Adipocyte (in vitro differentiated cells): ENCODE measurements at places on chromosomes 2 and 18.

GRCh38 chr18:8224576-8224975 is 384.7 kb upstream of the RAB12 start:
- no peak for DNase-seq

- DNase-seq, result no peak
Observed at GRCh38 chr2:21406911-21407310, 283.1 kb downstream of the TDRD15 start.

DNA sequence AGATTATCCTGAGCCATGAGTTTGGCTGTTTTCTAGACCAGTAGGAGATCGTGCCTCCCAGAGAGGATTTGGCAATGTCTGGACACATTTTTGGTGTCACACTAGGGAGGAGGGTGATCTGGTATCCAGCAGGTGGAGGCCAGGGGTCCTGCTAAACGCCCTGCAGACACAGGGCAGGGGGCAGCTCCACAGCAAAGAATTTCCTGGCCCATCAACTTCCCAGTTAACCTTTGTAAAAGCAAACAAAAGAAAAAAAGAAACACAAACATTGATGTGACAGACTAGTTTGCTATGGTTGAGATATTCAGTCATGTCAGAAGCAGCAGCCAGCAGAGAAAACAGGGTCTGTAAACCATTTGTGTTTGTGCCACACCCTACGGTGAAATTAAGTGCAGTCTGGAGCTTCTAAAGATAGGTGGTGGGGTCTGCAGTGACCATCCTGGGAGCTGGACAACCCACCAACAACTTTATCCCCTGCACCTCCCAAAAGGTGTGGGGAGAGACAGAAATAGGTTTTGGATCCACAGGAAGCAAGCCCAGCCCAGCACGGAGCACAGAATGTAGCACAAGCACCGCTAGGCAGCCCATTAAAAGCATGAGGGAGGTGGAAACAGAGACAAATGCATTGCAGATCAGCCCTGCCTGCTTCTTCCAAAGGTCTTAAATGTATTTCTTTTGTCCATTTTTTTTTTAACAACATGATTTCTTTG is 232.5 kb downstream of the MYT1L start:
- DNase-seq, result no peak

- DNase-seq, result no peak
Observed at GRCh38 chr2:209476367-209477208, 52.7 kb downstream of the MAP2 start.

- DNase-seq, result no peak
Observed at GRCh38 chr2:241592126-241592845, 33.7 kb downstream of the BOK start.

DNA sequence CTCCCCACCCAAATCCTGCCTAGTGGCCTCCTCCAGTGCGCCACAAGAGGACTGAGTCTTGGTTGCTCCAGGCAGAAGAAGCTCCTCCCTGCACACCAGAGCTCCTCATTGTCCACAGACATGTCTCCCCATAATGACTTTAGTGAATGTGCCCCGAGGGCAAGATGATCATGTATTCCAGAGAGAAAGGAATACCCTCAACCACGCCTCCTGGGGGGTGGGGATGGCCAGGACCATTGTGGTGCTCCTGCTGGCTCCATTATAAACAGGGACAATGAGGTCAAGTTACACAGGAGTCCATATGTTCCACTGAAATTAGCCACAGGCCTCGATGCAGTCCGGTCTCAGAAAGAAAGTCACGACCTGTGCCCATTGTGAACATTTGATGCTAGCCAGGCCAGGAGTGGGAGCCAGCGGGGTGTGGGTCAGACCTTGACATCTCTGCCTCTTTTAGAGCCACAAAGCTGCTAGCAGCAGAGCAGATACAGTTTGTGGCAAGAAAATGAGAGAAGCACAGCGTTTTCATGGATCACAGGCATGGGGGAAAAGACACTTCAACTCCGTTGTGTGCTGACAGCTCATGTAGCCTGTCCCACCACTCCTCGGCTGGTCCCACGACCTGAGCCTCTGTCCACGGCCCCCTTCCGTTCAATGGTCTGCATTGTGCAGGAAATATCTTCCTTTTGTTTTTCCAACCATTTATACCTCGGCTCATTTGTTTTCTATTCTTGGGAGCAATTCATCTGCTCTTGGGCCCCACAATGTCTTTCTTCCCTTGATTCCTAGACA is 70.7 kb upstream of the FZD7 start:
- DNase-seq, result no peak

DNA sequence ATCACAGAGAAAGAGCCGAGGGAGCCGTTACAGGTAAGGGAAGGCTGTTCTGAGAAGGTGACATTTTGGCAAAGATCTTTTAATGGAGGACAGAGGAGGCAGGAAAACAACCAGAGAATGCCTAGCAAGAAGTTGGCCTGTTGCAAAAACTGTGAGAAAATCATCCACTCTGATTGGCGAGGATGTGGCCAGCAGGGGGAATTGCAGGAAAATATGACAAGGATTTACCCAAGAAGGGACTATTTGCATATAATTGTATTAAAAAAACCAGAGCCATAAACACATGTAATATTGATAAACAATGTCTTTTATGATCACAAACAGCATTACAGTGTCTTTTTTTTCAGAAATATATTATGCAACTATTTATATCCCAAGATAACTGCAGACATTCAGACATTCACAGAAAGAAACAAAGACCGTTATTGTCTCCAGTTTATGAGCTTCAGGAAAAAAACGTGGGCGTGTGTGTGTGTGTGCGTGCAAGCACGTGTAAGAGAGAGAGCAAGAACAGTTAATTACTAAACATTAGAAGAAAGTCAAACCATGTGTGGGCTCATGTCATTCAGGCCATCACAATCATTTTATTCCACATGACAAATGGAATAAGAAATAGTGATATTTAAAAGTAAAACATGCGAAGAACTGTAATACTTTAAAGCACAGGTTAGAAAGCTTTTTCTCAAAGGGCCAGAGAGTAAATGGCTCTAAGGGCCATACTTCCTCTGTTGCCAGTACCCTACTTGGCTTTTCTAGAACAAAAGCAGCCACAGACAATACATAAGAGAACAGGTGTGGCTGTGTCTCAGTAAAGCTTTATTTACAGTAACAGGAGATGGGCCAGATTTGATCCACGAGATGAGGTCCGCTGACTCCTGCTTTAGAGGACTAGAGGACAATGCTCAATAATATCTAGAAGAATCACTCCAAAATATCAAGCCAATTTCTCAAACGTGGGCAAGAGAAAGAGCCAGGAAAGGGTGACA is 324.1 kb downstream of the DLGAP1 start:
- DNase-seq, result no peak

DNA sequence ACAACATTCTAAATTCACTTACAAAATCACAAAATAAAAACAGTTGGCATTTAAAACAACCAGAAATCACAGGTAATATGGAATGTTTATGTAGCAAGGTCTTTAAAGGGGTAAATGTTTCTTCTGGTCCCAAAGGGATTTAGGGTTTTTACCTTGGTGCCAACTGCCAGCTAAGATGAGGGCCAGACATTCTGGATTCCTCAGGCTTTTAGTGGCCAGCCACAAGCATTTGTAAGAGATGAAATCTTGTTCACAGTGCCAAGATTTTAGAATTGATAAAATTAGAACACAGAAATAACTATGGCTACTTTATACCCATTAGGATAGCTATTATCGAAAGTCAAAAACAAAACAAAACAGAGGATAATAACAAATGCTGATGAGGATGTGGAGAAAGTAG is 60.4 kb upstream of the CDKL4 start:
- DNase-seq, result peak; percentile 68

- no peak for DNase-seq
Observed at GRCh38 chr2:28970464-28971160, 10.5 kb upstream of the TOGARAM2 start.

- no peak for DNase-seq
Observed at GRCh38 chr2:60540074-60540473, 13.4 kb downstream of the BCL11A start.

GRCh38 chr18:44828080-44828479 is 147.4 kb downstream of the SETBP1 start:
- DNase-seq, result no peak

- no peak for DNase-seq
Observed at GRCh38 chr2:128444121-128444771, 125.6 kb upstream of the HS6ST1 start.

GRCh38 chr2:10333247-10333613 is 30.5 kb downstream of the HPCAL1 start:
- no peak for DNase-seq

DNA sequence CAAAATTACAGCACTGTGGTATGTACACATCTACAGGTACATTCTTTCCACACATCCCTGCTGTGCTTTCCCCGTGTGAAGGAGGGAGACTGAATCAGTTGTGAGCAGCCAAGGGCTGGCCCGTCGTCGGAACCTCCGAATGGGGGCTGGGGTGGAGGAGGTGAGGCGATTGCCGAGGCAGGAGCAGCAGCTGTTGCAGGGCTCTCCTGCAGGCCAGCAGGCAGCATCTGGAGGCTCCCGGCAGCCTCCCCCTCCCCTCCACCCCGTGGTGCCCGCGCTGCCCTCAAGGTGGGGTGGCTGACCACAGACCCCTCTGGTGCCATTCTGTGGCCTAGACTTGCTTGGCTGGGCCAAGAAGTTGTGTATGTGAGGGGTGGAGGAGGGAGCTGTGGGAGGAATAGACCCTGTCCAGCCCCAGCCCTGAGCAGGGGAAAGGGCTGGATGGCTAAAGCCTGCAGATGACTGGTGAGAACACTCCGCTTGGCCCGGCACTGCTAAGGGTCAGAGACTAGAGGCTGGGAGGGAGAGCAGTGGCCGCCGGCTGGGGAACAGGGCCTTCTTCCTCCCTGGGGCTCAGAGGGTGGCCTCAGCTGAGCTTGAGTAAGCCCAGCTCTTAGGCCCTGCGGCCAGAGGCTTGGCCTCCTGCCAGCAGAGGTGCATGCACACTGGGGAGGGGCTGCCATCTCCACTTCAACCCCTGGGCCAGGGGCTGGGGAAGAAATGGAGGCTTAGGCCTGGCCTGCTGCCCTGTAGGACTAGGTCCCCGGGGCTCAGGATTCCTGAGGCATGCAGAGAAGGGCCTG is 7.6 kb downstream of the STAMBP start:
- DNase-seq, result no peak

DNA sequence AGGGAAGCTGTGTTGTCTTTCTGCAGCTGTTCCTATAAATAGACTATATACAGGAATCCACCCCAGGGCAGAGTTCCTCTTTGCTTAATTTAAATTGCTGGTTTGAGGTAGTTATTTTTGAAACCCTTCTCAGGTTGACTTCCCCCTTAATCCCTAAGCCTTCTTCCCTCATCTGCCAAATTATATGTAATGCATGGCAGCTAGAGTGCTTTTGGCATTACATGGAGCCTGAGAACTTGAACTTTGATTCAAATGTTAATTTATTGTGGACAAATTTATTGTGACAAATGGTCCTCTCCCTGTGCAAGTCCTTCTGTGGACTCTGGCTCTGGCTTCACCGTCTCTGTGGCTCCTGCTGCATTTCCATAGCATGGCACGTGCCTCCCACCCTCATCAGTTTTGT is 29.2 kb downstream of the MYO1B start:
- DNase-seq, result no peak

- DNase-seq, result peak; percentile 89
Observed at GRCh38 chr2:38146907-38147307, 71.0 kb upstream of the CYP1B1 start.
